ENCODE measurements at places on chromosomes 1 and 21. TPM values are rescaled to one million over a fixed set of nuclear protein-coding genes. Genes with fewer than 3 reads are reported as not detected.
A peak's percentile ranks its signal among the peaks of the same experiment; 100 is the strongest.

Gene WLS
- not detected for total RNA-seq

Gene HES4
- 3.2 TPM for total RNA-seq

GRCh38 chr1:67741736-67742135, 56.7 kb downstream of the GADD45A start:
- DNase-seq = no peak

GRCh38 chr1:179190861-179191260, 38.6 kb downstream of the ABL2 start:
- DNase-seq = no peak

Gene CYP4X1
- total RNA-seq = not detected

- DNase-seq = no peak
These were observed 76.8 kb downstream of the PLA2G4A start for GRCh38 chr1:186905561-186905960.

DNA sequence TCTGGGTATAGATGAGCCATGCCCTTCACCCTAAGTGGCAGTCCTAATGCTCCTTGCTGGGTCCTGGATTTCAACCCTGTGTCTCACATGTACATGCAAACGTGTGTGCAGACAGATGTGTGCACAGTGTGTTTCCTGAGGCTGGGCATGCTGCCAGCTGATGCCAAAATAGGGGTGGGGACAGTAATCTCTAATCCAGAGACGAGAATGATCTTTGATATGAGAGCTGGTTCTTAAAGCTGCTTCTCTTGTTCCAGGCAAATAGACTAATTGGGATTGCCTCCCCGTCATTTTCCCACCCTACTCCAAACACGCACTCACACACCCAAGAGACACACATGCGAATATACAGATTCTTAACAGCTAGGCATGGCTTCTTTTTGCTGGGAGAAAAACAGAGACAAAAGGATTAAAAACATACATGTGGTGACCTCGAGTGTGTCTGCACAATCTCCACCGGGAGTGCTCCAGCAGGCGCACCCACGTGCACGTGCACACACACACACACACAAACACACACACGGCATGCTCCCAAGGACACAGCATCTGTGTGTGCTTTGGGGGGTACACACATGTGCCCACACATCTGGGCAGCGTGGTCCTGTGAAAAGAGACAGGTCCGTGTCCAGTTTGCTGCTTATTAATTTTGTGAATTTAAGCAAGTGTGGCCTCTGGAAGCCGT, 102.1 kb upstream of the ZBTB40 start:
- DNase-seq = no peak

- DNase-seq = peak; percentile 64
These were observed 235.3 kb downstream of the FAF1 start for GRCh38 chr1:50724626-50725286.

Gene OR10R2
- total RNA-seq = not detected

Gene NIBAN1
- 13.2 TPM for total RNA-seq

- DNase-seq = peak; percentile 16
These were observed 28.3 kb upstream of the BTG2 start for GRCh38 chr1:203276916-203277545.

DNA sequence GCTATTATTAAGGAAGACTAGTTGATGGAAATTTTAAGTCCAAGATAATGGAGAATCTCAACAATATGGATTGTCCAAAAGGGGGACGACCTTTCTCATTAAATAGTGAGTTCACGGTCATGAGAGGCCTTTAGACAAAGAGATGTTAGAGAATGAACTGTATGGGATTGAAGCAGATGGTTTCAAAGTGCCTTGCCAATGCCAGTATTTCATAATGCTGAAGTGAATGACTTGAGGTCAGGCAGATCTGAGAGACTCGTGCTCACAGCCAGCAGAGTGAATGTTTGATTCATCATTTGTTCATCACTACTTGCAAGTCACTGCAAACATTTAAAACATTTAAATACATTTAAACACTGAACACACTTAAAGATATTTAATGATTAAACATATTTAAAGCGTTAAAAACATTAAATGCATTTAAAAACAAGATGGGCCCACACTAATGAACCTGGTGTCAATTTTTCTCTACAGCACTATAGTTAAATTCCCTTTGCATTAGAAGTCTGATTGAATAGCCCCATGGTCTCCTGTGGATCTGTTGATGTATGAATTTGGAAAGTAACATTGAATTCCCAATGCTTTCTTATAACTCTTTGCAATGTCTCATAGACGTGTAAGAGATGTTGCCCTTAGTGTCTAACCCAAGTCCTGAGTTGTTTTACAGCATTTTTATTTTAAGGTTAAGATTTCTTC, 80.7 kb downstream of the TGFB2 start:
- no peak for DNase-seq

GRCh38 chr1:212958175-212958574, 7.8 kb downstream of the VASH2 start:
- no peak for DNase-seq

- DNase-seq = peak; percentile 73
These were observed 74.7 kb downstream of the RUNX1 start for GRCh38 chr21:34974162-34974981.

GRCh38 chr1:112790920-112791722, 76.0 kb upstream of the PPM1J start:
- DNase-seq = no peak

- no peak for DNase-seq
These were observed 18.9 kb upstream of the COL6A2 start for GRCh38 chr21:46078978-46079351.

DNA sequence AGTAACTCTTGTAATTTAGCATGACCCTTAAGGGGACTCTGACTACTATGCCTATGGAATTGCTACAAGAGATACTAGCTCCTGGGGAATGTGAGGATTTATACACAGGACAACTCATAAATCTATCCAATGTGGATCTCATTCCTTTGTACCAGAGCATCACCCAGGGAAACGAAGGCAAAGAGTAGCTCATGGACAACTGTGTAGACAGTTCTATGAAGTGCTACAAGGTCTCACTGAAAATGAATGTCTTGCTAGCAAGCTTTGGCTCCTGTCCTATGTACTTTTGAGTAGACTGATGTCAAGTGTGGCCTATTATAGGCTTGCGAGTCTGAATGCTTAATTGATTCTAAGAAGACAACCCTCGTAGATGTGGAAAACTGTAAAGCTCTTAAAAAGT, 93.7 kb downstream of the ZSWIM5 start:
- no peak for DNase-seq

GRCh38 chr1:50502147-50502546, 78.9 kb upstream of the DMRTA2 start:
- DNase-seq = no peak

GRCh38 chr1:59178339-59179187, 118.3 kb upstream of the FGGY start:
- no peak for DNase-seq

GRCh38 chr1:32925403-32926162, 24.4 kb upstream of the TMEM54 start:
- peak; percentile 50 for DNase-seq

GRCh38 chr21:28675331-28676041, 317.2 kb downstream of the LTN1 start:
- no peak for DNase-seq

Gene NCDN
- total RNA-seq = 19.8 TPM

DNA sequence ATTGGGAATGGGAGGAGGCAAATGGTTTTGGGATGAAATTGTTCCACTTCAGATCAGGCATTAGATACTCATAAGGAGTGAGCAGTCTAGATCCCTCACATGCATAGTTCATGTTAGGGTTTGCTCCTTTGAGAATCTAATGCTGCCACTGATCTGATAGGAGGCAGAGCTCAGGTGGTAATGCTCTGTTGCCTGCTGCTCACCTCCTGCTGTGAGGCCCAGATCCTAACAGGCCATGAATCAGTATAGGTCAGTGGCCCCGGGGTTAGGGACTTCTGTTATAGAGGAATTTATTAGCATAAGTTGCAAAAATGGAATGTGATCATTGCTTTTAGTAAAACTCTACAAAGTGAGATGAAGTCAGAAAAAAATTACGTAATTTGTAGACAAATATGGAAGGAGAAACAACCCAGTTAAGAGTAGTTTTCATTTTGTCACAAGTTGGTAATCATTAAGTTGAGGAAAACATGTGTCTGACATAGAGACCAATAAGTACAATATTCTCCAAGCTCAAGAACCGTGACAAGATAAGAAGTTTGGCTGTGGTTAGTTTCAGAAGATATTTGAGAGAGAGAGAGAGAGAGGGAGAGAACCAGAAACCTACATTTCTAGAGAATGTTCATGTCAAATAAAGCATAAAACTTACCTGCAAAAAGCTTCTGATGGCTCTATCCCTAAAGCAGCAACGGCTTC, 689.7 kb upstream of the PRMT6 start:
- no peak for DNase-seq

Gene S100A8
- total RNA-seq = 1.9 TPM

GRCh38 chr21:33268737-33269441, 2.7 kb downstream of the IL10RB start:
- DNase-seq = peak; percentile 77

GRCh38 chr1:39150779-39151178, 53.7 kb upstream of the MACF1 start:
- no peak for DNase-seq

- no peak for DNase-seq
These were observed 2.5 kb downstream of the DISC1 start for GRCh38 chr1:231629132-231629531.

GRCh38 chr21:14482165-14482564, 64.0 kb downstream of the SAMSN1 start:
- DNase-seq = peak; percentile 74

- no peak for DNase-seq
These were observed 225.2 kb upstream of the LYPLAL1 start for GRCh38 chr1:218948446-218948845.

Gene PTPRC
- total RNA-seq = 543 TPM

DNA sequence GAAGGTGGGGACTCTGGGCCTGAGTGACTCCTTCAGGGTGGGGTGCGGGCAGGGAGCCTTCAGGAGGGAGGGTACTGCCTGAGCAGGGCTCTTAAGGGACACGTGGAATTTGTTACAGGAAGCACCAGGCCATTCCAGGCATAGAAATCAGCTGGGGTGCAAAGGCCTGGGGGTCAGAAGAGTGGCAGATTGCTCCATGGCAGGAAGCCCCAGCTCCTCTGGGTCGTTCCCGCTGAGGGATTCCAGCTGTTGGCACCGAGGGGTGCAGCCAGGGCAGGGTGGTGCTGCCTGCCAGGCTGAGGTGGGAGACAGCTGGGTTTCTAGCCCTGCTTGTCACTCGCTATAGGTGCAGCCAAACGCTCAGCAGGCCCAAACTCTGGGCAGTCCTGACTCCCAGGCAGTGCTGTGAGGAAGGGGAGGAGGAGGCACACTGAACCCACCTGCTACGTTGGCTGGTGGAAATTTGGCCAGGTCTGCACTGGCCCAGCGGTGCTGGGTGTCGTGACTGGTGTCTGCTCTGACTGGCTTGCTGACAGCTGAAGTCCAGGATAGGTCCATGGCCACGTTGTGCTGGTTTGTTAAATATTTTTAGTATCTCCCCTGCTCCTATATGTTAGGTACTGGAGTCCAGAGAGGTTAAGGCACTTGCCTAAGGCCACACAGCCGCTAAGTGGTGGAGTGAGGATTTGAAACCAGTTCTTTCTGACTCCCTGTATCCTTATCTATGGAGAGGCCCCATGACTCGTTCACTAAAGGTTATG, 19.3 kb downstream of the TNFRSF1B start:
- no peak for DNase-seq

Gene AQP10
- not detected for total RNA-seq

Data from B cell (primary cell).